IMR-90 (cell line): ENCODE measurements at places on chromosomes 2 and 18. TPM values are rescaled to one million over a fixed set of nuclear protein-coding genes. Genes with fewer than 3 reads are reported as not detected.

IL1RL2 gene
- 0.28 and 0.36 TPM in 2 replicates for total RNA-seq

CNTNAP5 gene
- total RNA-seq, result not detected in 2 replicates

RPE gene
- 114 and 339 TPM in 2 replicates for total RNA-seq

SLC38A11 gene
- total RNA-seq, result under 0.01 and 0.18 TPM in 2 replicates

PCARE gene
- total RNA-seq, result not detected in 2 replicates

TMEM200C gene
- total RNA-seq, result 1.4 and 1.7 TPM in 2 replicates
